ENCODE measurements at places on chromosomes 6 and 20.

DNA sequence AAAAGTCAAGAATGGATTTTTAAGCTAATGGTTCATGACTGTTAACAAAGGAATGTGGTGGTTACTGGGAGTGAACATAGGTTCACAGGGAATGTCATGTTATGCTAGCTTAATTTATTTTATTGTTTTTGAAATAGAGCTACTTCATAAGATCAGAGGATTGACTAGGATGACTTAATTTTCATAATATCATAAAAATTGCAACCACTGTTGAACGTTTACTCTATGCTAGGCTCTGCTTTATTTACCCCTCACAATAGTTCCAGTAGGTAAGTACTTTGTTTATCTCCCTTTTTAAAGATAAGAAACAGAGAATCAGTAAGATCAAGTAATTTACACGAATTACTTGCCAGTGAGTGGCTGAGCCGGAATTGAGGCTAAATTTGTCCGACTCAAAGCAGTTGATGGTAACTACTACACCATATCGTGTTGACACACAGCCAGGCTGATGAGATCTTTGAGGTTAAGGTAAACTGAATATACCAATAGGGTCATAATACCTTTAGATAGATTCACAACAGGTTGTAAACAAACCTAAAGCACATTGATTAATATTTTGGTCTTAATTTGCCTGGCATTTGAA lies 194.6 kb upstream of the CITED2 start:
- peak; percentile 83 for DNase-seq

DNA sequence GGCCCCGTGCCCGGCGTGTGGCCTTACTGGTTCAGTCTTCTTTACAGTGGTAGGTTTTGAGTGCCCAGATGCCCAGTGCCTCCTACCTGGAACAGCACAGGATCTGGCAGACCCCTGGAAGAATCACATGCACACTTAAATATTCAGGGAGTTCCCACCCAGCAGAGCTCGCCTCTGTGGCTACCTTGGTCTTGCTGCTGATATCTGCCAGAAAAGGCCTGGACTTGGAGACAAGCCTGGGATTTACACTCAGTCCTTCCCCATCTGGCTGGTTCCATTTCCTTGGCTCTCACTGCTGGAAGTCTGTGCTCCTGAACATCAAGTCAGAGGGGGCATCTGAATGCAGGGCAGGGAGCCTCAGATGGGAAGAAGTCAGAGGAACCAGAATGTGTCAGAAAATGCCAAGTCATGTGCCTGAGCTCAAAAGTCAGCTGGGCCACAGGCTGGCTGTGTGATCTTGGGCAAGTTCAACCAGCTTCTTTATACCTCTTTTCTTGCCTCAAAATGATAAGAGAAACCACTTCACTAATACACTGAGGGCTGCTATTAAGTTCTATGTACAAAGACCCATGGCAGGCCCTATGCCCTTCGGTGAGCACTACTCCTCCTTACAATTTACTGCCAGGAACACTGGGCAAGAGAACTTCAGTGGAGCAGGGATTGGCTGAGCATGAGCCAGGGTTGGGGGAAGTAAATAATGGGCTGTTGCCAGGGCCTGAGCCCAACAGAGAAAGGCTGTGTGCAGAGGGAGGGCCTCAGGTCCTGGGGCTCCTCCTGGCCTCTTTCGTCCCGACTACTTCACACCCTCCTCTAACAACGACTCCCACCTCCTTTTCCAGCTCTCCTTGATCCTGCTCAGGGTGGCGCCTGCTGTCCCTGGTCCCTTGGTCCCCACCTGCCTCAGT lies 158.1 kb upstream of the PROKR2 start:
- DNase-seq = no peak

- no peak for DNase-seq
Observed at GRCh38 chr20:10271494-10272219, 53.0 kb downstream of the SNAP25 start.

DNA sequence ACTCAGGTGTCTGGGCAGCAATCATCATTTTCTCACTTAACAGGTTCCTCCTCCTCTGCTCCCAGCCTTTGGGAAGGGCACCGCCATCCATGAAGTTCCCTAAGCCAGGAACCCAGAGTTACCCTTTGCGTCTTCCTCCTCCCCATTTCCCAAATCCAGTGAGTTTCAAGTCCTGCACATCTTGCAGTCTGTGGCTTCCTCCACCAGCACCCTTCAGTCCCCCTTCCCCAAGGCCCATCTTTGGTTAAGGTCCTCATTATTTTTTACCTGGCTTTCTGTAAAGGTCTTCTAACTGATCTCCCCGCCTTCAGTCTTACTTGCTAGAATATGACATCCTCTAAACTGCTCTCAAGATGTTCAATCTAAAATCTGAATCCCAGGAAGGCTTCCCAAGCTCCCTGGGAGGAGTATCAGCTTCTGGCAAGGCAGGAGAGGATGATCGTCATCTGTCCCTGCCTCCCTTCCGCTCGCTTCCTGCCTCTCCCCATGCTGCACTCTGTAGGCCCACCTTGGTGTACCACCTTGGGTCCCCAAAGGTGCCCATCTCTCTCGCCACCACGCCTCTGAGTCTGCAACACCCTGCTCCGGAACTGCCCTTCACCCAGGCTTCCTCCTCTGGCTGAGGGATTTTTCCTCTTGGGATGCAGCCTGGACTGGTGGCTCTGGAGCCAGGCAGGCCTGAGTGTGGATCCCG lies 11.4 kb upstream of the DUSP22 start:
- DNase-seq = no peak

GRCh38 chr6:49514571-49515484 lies 15.1 kb downstream of the GLYATL3 start:
- no peak for DNase-seq

DNA sequence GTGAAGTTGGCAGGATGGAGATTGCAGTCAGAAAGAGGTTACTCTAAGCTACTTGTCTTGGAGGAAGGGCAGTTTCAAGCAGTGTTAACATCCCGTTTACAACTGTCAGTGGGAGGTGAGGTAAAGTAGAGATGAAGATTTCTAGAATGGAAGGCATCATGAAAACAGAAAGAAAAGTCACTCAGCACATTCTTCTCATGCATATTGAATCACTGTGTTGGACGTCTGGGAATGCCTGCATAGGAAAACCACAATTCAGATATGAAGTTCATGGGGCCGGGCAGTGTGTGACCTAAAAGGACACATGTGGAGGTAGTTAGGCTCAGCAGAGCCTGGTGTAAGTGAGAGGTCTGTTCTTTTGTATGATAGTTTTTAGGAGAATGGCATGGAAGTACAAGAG lies 73.5 kb upstream of the LAMP5 start:
- no peak for DNase-seq

DNA sequence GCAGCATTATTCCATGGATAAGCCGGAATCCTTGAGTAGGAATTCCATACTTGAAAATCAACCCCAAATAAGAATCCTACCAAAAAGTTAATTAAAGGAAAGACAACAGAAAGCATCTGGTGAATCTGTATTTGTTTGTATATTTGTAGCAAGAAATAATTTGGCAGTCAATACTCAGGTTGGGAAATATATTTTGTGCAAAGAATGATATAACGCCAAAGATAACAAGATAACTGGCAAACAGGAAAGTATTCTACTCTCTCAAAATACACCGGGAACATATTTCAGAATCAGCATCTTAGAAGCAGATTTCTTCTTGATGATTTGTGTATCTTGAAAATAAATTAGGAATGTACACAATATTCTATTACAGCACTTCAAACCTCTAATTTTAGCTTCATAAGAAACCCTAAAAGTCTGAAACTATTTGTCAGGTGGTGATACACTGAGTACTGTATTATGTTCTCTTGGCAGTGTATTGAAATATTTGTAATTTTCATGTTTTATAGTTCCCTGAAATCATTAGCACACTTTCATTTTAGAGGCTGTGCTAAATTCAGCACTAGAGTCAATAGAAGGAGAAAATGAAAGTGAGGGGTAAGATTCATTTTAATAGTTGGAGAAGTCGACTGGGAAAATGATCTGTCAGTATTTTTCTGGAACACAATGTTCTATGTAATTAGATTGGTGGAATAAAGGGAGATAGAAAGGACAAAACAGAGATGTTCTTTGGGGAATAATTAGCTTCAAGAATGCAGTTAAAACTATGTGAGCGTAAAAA lies 879.7 kb upstream of the GJE1 start:
- no peak for DNase-seq

DNA sequence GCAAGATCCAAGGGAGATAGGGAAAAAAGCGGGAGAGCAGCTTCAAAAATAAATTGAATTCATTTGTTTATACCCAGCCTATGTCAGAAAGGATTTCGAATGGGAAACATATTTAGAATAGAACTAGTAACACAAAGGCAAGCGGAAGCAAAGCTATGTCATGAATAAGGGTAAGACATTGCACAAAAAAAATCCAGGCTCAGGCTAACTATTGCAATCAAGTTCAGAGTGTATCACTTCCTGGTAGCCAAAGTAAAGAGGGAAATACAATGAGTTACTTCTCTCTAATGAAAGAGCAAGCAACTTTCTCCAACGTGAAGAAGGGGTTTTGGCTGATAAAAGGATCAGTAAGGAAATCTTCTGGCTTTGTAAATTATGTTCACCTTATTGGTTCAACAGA lies 212.8 kb downstream of the ZMYND8 start:
- no peak for DNase-seq

GRCh38 chr20:46423342-46423741 lies 16.9 kb upstream of the ELMO2 start:
- no peak for DNase-seq

- DNase-seq = no peak
Observed at GRCh38 chr20:1280195-1281102, 14.4 kb downstream of the SNPH start.

GRCh38 chr6:157497579-157497978 lies 116.6 kb downstream of the ZDHHC14 start:
- no peak for DNase-seq

DNA sequence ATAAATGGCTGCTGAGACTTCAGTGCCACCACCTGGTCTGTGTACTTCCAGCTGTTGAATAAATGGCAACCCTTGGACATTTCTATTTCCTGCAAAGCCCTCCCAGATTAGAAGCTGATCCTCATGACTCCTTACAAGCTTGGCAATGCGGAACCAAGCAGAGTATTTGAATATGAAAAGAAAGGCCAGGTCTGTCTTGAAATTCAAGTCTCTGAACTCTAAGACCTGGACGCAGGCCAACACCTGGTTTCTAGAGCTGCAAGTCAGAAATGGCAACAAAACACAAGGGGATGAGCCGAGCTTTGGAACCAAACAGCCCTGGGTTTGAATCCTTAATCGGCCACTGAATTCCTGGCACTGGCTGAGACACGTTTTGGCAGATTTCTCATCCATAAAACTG lies 353.4 kb downstream of the PTPRT start:
- DNase-seq = no peak

DNA sequence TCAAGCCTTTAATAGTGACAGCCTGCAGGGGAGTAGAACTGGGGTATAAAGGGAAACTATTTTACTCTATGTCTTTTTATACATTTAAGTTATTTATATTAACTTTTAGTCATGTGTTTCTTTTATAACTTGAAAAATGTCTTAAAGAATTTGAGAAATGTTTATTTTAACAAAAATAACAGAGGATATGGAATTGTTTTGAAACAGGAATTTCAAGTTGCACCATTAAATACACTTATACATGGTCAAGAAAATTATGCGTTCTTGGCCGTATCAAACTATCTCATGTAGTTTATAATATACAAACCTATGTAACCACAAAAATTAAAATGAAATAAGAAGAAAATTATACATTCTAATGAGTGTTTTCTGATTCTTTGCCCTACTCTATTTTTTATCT lies 282.7 kb downstream of the GRIK2 start:
- DNase-seq = no peak

- DNase-seq = no peak
Observed at GRCh38 chr6:43793875-43794242, 23.8 kb downstream of the VEGFA start.

DNA sequence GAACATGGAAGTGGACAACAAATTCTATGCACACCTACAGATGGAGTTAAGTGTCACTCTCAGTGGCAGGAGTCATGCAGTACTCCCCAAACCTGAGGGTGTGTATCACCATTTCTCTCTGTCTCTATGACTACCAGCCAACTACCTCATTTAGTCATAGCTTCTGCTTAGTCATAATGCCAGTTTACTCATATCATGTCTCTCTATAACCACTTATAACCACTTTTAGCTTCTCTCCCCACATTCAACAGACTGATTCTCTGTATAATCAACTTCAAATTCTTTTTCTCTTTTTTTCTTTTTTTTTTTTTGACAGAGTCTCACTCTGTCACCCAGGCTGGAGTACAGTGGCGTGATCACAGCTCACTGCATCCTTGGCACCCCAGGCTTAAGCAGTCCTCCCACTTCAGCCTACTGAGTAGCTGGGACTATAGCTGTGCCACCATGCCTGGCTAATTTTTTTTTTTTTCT lies 13.8 kb upstream of the GTF3C6 start:
- peak; percentile 68 for DNase-seq

- DNase-seq = no peak
Observed at GRCh38 chr6:131116755-131117360, 18.4 kb upstream of the AKAP7 start.

GRCh38 chr6:123017104-123017682 lies 21.2 kb downstream of the CLVS2 start:
- no peak for DNase-seq

All from SW 1271 (cell line).